C1 segment of cervical spinal cord (tissue), 14 donors: ENCODE measurements at places on chromosomes 1 and 21.

GRCh38 chr1:4362314-4363044 lies 291.9 kb upstream of the AJAP1 start:
- no peak for DNase-seq

GRCh38 chr21:35044770-35045541 lies 4.1 kb downstream of the RUNX1 start:
- no peak for DNase-seq

- no peak for DNase-seq
Observed at GRCh38 chr1:208029381-208030287, 118.7 kb upstream of the CD34 start.

GRCh38 chr1:75265792-75266191 lies 131.6 kb downstream of the LHX8 start:
- no peak for DNase-seq

GRCh38 chr21:42290505-42290904 lies 24.7 kb downstream of the TFF3 start:
- DNase-seq = no peak

DNA sequence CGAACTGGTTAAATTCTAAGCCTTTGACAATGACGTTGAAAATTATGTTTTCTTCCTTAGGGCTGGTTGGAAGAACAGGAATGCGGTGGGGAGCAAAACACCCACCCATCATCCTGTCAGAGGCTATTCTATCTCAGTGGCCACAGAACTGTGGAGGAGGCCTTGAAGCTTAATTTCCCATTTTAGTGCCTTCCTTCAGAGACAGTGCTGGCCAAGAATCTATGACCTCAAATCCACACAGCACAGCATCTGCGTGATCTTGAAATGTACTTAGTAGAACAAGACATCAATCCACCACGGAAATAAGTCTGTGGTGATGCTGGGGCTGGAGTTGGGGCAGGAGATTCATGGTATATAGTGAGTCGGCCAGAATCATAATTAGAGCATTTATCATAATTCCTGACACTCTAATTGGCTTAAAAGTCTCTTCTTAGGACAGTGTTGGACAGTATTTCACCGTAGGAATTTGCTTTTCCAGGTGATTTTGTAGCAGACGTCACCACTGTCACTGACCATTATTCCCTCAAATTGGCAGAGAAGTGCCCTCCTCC lies 113.1 kb downstream of the KCNJ6 start:
- DNase-seq = no peak

DNA sequence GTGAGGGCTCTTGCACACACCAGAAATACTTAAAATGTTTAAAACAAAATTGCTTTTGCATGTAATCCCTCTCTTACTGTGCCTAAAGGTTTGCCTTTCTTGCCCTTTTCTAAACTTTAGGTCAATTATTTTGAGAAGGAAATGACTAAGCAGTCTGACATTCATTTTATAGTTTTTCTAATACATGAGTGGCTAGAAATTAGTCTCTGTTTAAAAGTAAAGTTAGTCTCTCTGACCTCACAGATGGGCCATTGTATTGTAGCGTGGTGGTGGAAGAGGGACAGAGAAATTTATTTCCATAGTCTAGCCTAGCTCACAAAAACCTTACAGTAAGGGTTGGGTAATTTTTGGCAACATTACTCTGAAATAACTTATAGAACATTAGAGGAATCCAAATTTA lies 3.6 kb upstream of the COL11A1 start:
- DNase-seq = no peak

GRCh38 chr1:7991504-7992440 lies 30.3 kb downstream of the PARK7 start:
- DNase-seq = no peak

DNA sequence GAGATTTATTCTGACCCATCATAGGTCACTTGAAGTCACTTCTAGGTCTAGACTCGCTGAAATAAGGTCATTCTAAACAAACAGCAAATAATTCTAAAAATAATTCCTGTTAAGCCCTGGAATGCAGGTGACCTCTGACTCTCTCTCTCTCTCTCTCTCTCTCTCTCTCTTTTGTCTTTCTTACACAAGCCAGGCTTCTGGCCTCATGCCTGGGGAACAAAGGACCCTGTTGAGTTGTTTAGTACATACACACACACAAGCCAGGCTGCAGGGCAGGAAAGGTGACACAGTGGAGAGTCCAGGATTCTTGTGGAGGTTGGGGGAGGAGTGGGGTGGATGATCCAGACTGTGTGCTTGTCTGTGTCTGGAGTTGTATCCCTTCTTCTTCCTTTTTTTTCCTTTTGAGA lies 4.0 kb upstream of the MEX3A start:
- DNase-seq = no peak

- DNase-seq = no peak
Observed at GRCh38 chr1:236615399-236616148, 11.3 kb upstream of the HEATR1 start.
